CD8-positive, alpha-beta memory T cell (primary cell): ENCODE measurements at places on chromosomes 16 and 17.

DNA sequence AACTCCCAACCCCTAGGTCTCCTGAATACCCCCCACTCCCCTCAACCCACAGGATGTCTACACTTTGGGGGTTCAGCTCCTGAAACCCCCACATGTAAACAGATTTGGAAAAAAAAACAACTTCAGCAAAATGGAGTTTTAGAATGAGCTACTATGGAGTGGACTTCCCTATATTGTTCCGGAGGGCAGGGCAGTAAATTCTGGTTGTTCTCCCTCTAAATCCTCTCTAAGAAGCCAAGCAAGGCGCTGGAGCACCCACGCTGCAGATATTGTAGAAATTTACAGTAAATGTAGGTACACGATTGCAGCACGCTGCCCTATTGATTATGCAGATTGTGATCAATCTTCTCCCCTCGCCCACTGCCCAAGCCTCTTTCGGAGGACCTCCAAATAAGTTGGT is 8.5 kb upstream of the ZFHX3 start:
- peaks cover 27% of the 10 kb centered on the region for H3K27me3 ChIP-seq
- no peak overlapping the region for H3K4me3 ChIP-seq
- H3K4me1 ChIP-seq: no peaks in the 10 kb centered on the region
- DNase-seq: no peak
- no peak overlapping the region for H3K27ac ChIP-seq
- H3K36me3 ChIP-seq: no peaks in the 10 kb centered on the region

GRCh38 chr16:14449790-14450480 is 180.1 kb downstream of the PARN start:
- H3K4me1 ChIP-seq: no peaks in the 10 kb centered on the region
- no peak overlapping the region for H3K27ac ChIP-seq
- H3K27me3 ChIP-seq: no peaks in the 10 kb centered on the region
- H3K36me3 ChIP-seq: no peaks in the 10 kb centered on the region
- DNase-seq: no peak

DNA sequence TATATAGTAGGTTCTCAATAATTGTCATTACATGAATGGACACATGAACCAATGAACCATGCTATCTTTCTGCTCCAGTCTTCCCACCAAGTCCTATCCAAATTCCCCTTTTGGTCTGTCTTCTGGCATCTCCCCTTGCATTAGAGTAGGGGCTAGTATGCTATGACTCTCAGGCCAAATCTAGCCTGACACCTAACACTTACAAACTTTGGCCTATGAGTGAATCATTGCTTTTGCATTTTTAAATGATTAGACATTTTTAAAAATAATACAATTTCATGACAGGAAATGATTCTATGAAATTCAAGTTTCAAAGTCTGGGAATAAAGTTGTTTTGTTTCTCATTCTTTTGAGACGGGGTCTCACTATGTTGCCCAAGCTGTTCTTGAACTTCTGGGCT is 102.5 kb upstream of the MAF start:
- no peaks in the 10 kb centered on the region for H3K4me1 ChIP-seq
- no peak overlapping the region for H3K27ac ChIP-seq
- DNase-seq: no peak

DNA sequence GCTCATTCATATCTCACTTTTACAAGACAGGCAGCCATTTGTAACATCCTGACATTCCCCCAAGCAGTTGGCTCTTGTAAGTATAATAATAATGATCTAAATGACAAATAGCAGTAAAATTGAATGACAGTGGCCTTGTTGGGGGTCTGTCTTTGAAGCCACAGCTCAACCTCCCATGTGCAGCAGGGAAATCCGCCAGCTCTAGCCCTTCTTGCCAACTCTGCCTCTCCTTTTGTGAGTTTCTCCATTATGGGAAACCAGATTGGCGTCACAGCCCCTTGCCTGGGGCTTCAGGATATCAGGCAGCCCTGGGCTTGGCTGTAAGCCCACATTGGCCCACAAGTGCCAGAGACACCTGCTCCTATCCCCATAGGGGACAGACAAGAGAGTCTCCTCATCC is 70.4 kb upstream of the CACNG5 start:
- no peak overlapping the region for H3K4me3 ChIP-seq
- no peak for DNase-seq
- H3K27ac ChIP-seq: no peak overlapping the region
- no peaks in the 10 kb centered on the region for H3K4me1 ChIP-seq
- no peaks in the 10 kb centered on the region for H3K36me3 ChIP-seq

- peaks cover 10% of the 10 kb centered on the region for H3K4me1 ChIP-seq
- H3K36me3 ChIP-seq: peaks cover 13% of the 10 kb centered on the region
- no peak for DNase-seq
Observed at GRCh38 chr17:76569607-76570279, 15.9 kb downstream of the ST6GALNAC2 start.

GRCh38 chr16:57619606-57620334 is 8.7 kb upstream of the ADGRG1 start:
- H3K4me3 ChIP-seq: no peak overlapping the region
- no peak overlapping the region for H3K27ac ChIP-seq
- H3K4me1 ChIP-seq: peaks cover 8% of the 10 kb centered on the region
- no peaks in the 10 kb centered on the region for H3K27me3 ChIP-seq
- no peak for DNase-seq

DNA sequence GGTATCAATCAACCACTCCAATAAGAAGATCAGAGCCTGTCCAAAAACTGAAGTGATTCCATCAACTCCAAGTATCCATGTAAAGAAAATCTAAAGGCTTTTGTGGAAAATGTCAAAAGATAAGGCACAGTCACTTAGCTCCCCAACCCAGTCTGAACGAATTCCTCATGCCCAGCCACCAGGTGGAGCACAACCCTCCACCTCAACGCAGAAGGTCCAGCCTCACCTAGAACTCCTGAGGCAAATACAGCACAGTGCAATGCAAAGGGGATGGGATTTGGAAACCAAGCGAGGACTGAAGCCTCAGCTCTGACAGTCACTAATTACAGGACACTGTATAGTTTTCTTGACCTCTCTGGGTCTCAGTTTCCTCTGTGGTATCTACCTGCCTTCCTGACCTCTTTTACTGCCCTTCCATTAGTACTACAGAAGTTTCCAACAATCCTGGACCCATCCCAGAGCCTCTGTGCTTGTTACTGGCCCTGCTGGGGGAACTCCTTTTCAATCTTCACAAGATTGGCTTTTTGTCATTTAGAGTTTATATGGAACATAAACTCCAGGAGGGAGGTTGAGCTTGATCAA is 2.0 kb downstream of the NCBP3 start:
- DNase-seq: no peak
- H3K27me3 ChIP-seq: no peaks in the 10 kb centered on the region
- H3K4me1 ChIP-seq: peaks cover 22% of the 10 kb centered on the region
- no peak overlapping the region for H3K27ac ChIP-seq
- no peak overlapping the region for H3K4me3 ChIP-seq

DNA sequence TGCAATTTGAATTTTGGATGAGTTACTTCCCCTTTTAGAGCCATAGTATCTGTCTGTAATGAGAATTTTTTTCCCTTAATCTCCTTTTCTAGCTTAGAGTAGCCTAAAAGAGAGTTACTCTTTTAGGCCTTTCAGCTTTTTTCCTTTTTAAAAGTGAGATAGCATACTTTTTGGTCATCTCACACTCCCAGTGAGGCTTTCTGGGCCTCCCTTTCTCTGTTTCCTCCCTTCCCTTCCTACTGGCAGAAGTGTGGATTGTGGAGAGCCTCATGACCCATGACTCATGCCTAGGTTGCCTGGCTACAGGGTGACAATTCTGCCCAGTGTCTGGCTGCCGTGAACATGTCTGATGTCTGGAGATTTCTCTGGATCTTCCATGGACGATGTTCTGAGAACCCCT is 15.2 kb downstream of the KRT23 start:
- H3K36me3 ChIP-seq: no peaks in the 10 kb centered on the region
- no peak for DNase-seq
- peaks cover 4% of the 10 kb centered on the region for H3K4me1 ChIP-seq
- no peak overlapping the region for H3K4me3 ChIP-seq

- no peak for DNase-seq
- H3K36me3 ChIP-seq: no peaks in the 10 kb centered on the region
- peaks cover 26% of the 10 kb centered on the region for H3K4me1 ChIP-seq
- peak overlapping the region; percentile 63 for H3K4me3 ChIP-seq
Observed at GRCh38 chr16:591231-591630, 1.4 kb downstream of the RAB40C start.

- H3K4me1 ChIP-seq: no peaks in the 10 kb centered on the region
- DNase-seq: no peak
- H3K4me3 ChIP-seq: no peak overlapping the region
- no peak overlapping the region for H3K27ac ChIP-seq
Observed at GRCh38 chr17:65800655-65801054, 239.2 kb upstream of the AXIN2 start.

DNA sequence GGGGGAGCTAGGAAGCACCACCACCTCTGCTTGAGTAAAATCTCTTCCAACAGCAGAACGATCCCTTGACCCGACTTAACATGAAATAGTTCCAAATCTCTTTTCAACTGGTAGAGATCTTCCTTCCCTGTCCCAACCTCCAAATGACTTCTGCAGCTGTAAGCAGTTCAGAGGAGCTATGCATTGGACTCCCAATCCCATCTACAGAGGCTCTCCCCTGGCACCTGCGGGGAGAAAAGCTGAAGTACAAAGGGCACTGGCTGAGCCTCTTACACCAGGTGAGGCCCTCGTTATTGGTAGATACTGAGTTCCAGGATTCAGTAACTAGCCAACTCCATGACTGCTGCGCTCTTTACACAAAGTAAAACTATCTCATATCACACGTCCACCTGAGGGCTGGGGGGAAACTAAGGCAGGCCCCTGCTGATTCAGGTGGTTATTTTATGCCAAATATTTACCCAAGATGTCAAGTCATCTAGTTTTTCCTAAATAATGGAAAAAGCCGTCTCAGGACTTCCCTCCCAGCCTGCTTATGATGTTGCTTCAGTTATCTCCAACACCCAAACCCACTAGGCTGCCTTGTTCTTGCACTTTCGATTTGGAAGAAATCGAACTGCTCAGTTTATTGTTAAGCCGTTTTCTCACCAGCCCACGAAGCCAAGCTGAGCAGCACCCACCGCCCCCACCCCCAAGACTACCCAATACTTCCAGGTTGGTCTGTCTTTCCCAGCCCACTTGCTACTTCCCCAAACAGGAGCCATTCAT is 3.2 kb downstream of the ACTG1 start:
- H3K27me3 ChIP-seq: no peaks in the 10 kb centered on the region
- H3K27ac ChIP-seq: peak overlapping the region; percentile 85
- peaks cover 19% of the 10 kb centered on the region for H3K4me1 ChIP-seq

DNA sequence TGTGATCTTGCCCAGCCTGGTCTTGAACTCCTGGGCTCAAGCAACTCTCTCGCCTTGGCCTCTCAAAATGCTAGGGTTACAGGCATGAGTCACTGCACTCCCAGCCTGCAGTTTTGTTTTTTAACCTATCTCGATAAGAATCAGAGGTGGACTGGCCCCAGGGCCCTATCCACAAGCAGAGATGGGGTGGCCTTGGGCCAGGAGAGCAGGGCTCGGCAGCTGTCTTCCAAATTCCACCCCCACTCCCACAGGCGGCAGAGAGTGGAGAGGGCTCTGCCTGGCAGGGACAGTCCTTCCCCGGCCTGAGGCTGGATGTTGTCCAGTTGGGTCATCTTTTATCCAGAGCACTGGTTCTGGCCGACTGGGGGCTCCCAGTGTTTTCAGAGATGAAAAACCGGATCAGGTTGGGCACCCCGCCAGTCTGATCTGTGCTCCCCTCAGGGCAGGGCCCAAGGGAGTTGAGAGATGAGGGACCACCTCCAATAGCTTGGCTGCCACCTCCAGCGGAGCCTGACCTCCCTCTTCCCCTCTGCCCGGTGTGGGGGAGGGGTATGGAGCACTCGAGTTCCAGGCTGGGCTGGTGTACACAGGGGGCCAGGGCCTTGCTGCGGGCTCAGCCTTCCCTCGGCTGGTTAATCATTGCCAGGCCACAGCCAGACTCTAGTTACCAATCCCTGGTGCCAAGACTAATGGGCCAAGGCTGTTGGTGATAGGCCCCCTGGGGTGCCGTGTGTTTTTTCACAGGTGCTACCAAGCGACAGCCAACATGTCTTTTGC is 30.3 kb upstream of the MYO15B start:
- H3K4me3 ChIP-seq: no peak overlapping the region
- no peaks in the 10 kb centered on the region for H3K27me3 ChIP-seq

- H3K27ac ChIP-seq: no peak overlapping the region
- no peak overlapping the region for H3K4me3 ChIP-seq
Observed at GRCh38 chr17:72942579-72942978, 149.9 kb downstream of the SLC39A11 start.

GRCh38 chr16:22652463-22652845 is 141.8 kb downstream of the NPIPB5 start:
- no peak for DNase-seq
- H3K4me3 ChIP-seq: no peak overlapping the region
- no peaks in the 10 kb centered on the region for H3K36me3 ChIP-seq
- H3K27ac ChIP-seq: no peak overlapping the region

DNA sequence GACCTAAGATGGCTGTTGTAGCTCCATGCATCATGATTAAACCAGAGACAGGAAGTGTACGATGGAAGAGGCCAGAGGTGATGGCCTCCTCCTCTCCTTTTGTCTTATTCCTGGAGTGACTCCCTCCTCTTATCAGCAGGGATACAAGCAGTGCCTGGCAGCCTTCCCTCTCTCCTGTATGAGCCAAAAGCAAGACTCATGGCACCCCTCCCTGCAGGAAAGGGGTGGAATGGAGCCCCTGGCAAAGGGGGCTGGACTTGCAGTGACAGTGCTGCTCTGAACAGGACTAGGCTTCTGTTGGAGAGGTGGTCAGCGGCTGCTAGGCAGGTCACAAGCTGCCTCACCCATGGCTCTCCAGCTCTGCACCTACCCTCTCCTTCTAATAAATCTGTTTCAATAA is 8.4 kb downstream of the TXNL4B start:
- H3K27me3 ChIP-seq: no peaks in the 10 kb centered on the region
- peaks cover 24% of the 10 kb centered on the region for H3K36me3 ChIP-seq
- no peak for DNase-seq
- H3K4me3 ChIP-seq: no peak overlapping the region

DNA sequence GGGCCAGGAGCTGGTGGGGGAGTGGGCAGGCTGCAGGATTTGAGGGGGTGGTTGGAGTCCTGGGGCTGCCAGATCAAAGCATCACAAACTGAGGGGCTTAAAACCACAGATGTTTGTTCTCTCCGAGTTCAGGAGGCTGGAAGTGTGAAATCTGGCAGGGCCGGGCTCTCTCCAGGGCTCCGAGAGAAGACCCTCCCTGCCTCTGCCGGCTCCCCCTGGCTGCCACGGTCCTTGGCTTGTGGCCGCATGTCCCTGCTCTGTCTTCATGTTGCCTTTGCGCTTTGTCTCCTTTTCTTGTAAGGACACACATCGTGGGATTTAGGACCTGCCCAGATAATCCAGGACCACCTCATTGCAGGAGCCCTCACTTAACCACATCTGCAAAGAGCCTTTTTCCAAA is 139.8 kb upstream of the GSE1 start:
- H3K4me1 ChIP-seq: no peaks in the 10 kb centered on the region
- H3K27ac ChIP-seq: no peak overlapping the region
- no peak for DNase-seq
- H3K27me3 ChIP-seq: no peaks in the 10 kb centered on the region
- H3K4me3 ChIP-seq: no peak overlapping the region
- H3K36me3 ChIP-seq: no peaks in the 10 kb centered on the region

GRCh38 chr17:77646046-77646430 is 312.5 kb upstream of the TNRC6C start:
- H3K27me3 ChIP-seq: no peaks in the 10 kb centered on the region
- peaks cover 21% of the 10 kb centered on the region for H3K4me1 ChIP-seq
- H3K27ac ChIP-seq: no peak overlapping the region
- no peaks in the 10 kb centered on the region for H3K36me3 ChIP-seq
- H3K4me3 ChIP-seq: peak overlapping the region; percentile 18
- no peak for DNase-seq

- no peaks in the 10 kb centered on the region for H3K4me1 ChIP-seq
- no peaks in the 10 kb centered on the region for H3K36me3 ChIP-seq
- no peak for DNase-seq
- H3K4me3 ChIP-seq: no peak overlapping the region
- no peaks in the 10 kb centered on the region for H3K27me3 ChIP-seq
Observed at GRCh38 chr16:59341368-59341767, 607.3 kb upstream of the GOT2 start.
